ENCODE measurements at places on chromosomes 2 and 18. TPM values are rescaled to one million over a fixed set of nuclear protein-coding genes. Genes with fewer than 3 reads are reported as not detected.

HJURP gene
- 86.1 TPM for total RNA-seq

SERPINB8 gene
- total RNA-seq, result 1.6 TPM

ACKR3 gene
- total RNA-seq, result 87.5 TPM

LRRC30 gene
- not detected for total RNA-seq

VWC2L gene
- not detected for total RNA-seq

MROH2A gene
- not detected for total RNA-seq

MGAT5 gene
- total RNA-seq, result 98.0 TPM

All from SJCRH30 (cell line).